Suppressor macrophage treated with lipopolysaccharide for 1 hour (primary cell): ENCODE measurements at places on chromosomes 12 and 14.

DNA sequence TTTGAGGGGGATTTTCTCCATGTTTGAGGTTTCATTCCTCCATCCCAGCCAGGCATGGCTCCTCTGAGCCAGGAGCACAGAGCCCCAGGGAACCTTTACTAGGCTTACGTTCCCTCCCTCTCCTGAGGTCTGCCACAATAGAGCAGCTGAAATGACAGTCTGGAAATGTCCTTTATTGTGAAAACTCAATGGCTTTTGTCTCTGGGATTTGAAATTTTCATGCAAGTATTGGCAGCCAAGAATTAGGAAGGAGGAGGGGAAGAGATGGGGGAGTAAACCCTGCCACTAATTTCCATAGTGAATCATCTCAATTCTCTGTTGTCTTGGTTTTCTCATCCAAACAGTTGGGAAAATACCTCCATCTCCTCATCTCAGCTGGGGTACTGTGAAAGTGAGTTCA lies 2.6 kb upstream of the PLEKHG3 start:
- no peak for DNase-seq

GRCh38 chr12:113298861-113299545 lies 35.9 kb downstream of the SLC8B1 start:
- no peak for DNase-seq

DNA sequence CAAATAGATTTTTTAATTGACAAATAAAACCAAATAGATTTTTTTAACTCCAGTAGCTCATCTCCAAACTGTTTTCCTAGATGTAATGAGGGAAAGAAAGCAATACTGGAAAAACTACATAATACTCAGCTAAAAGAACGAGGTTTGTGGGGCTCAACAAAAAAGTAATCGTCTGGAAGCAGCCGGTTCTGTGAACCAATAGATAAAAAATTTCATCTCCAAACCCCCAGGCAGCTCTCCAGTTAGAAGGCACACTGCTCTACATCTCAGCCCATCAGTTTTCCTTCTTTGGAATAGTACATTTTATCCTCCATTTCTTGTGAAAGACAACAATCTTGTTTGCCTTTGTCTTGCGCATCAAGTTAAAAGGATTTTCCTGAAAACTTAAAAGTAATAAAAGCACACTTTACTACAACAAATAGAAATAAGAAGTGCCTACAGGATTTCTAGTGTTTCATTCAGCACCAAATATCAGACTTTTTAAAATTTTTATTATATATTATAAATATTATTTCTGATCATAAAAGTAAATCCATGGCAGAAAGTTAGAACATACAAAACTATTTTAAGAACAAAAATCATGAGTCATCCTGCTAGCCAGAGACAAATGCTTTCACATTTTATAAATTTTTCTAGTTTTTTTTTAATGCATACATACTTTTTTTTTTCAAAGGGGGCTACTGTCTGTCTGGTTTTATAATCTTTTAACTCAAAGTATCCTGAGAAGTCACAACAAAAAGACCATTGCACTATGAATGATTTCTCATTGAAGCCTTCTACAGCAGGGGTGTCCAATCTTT lies 67.7 kb downstream of the EPS8 start:
- no peak for DNase-seq

DNA sequence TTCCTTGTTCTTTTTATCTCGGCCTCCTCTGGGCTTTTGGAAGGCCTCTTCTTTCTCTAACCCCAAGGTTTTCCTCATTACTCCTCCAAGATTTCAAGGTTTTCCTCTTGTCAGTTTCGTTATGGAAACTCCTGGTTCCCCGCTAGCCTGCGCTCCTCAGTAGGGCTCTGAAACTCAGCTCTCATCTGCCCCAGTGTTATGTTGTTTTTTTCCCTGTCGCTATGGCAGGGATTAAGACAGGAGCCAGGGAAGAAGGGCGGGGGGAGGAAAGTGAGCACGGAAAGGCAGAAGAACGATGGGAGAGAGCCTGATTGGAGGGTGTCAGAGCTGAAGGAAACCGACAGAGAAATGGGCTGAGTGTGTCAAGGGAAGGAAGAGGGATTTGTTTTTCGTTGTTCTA lies 26.5 kb upstream of the JDP2 start:
- no peak for DNase-seq

DNA sequence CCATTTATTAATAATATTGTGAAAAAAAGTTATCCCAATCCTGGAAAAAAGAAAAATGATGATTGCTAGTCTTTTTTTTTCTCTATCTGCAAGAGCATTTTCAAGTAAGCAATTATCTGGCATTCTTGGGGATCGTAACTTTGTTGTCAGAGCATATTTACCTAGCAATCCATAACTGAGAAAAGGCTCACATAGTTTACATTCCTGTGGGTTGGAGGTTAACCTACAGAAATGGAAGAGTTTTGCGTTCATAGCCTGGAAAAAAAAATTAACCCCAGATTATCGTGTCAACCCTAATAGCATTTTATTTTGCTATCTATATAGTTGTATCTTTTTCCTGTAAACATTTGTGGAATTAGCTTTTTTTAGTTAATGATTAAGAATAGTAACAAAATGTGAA lies 292.3 kb downstream of the DAD1 start:
- DNase-seq = no peak

DNA sequence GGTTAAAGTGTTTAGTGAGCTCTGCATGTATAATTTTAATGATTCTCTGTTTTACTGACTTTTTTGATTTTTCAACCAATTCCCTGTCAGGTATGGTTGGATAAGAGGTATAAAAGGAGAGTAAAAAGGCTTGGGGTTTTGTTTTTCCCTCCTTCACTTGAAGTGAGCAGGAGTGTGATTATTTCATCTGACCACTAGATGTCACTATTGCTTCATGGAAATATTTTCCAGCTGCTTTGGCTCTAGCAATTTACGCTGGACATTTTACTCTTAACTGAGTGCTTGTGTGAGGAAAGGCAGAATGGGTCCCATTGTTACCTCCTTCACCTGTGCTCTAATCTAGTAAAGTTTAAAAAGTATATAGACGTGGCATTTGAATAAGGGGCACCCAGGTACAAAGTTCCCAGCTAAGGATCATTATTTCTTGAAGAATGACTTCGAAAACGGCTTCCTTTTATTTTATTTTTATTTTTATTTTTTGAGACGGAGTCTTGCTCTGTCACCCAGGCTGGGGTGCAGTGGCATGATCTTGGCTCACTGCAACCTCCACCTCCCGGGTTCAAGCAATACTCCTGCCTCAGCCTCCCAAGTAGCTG lies 66.5 kb downstream of the TBC1D30 start:
- DNase-seq = peak; percentile 79

GRCh38 chr12:125172231-125172850 lies 107.1 kb downstream of the AACS start:
- no peak for DNase-seq
